ENCODE measurements at places on chromosomes 6 and 20.

DNA sequence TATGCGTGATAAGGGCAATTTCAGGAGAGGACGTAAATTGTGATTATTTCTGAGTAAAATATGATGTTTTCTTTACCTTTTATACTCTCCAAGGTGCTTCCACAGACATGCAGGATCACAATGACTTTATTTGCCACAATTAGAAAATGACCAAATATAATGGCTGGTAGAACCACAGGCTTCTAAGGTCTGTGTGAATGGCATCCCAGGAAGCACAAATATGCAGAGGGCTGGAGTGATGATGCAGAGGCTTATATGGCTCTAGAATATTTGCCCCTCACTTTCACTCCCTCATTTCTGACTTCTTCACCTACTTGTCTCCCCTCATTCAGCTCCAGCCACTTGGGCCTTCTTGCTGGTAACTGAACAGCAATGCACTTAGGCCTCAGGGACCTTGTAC, 502.1 kb upstream of the MAP3K7 start:
- DNase-seq, result no peak

DNA sequence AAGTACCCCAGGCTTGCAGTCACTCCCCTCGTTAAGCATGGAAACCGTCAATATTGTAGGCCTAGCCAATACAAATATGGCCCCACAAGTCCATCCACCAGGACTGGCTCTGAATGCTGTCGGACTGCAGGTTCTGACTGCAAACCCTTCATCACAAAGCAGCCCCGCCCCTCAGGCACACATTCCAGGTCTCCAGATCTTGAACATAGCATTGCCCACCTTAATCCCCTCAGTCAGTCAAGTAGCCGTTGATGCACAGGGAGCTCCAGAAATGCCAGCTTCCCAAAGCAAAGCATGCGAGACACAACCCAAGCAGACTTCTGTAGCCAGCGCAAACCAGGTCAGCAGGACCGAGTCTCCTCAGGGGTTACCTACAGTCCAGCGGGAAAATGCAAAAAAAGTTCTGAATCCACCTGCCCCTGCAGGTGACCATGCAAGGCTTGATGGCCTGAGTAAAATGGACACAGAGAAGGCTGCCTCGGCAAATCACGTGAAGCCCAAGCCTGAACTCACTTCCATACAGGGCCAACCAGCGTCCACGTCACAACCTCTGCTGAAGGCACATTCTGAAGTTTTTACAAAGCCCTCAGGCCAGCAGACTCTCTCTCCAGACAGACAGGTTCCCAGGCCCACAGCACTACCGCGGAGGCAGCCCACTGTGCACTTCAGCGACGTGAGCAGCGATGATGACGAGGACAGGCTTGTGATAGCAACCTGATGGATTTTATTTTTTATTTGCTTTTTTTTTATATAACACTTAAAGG, 126.2 kb upstream of the EDN1 start:
- DNase-seq, result no peak

- DNase-seq, result no peak
These were observed 28.4 kb upstream of the RSPO3 start for GRCh38 chr6:127090051-127090450.

DNA sequence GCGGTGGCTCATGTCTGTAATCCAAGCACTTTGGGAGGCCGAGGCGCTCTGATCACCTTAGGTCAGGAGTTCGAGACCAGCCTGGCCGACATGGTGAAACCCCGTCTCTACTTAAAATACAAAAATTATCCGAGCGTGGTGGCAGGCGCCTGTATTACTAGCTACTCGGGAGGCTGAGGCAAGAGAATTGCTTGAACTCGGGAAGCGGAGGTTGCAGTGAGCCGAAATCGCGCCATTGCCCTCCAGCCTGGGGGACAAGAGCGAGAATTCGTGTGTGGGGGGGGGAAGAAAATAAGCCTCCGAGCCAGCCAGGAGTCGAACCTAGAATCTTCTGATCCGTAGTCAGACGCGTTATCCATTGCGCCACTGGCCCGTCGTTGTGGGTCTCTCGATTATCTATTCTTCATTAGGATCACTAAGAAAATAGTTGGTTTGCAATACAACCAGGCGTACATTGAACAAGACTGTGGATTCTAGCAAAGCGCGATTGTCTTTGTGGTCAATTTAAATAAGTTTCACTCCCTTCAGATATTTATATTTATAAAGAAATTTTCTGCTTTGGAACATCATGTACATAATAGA, 33.9 kb upstream of the PRSS16 start:
- no peak for DNase-seq

- no peak for DNase-seq
These were observed 32.1 kb downstream of the BEND3 start for GRCh38 chr6:107083047-107083768.

- no peak for DNase-seq
These were observed 670.9 kb downstream of the QKI start for GRCh38 chr6:164085091-164086075.

- DNase-seq, result no peak
These were observed 14.6 kb upstream of the HLA-F start for GRCh38 chr6:29708432-29709179.

DNA sequence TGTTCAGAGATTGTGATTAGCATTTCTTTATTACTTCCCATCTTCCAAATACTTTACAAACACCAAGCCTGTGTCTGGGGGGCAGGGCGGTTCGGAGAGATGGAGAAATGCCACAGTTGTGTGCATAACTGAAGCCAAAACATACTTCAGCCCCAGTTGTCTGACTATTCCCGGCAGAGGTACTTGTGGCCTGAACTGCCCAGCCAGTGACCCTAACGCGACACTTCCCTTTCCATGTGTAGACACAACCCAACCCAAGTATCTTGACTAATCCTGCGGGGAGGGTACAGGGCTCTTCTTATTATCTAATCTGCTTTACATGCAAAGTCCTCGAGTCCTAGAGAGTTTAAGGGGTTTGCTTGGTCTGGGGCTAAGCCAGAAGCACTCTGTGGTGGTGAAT, 46.2 kb downstream of the ISM1 start:
- DNase-seq, result no peak

DNA sequence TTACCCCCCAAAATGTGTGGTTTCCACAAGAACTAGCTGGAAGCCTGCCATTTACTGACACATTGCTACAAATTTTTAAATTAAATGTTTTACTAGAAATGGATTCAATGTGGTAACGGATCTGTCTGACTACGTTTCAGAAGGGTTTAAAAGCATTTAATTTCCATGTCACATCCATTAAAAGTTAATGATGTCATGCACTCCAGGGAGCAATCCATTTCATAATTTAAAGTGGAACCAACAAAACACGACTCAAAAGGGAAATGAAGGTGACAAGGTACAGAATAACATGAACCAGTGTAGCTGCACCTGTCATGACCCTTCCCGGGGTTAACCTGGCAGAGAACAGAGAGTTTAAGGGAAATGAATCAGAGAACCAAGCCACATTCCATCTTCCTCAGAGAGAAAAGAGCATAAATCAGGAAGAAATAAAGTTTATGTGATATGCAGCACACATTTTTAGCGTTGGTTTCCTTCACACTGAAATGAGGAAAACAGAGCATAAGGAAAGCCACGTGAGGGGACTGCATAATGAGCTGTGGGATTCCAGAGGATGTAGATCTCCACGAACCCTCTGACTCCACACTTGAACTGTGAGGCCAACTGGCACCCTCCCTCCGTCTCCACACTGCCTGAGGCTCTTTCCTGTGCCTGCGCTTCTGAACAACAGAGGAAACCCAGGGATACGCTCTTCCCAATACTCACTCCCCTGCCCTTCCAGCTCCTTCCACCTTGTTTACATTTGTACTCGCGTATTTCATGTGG, 170.3 kb upstream of the AHI1 start:
- no peak for DNase-seq

DNA sequence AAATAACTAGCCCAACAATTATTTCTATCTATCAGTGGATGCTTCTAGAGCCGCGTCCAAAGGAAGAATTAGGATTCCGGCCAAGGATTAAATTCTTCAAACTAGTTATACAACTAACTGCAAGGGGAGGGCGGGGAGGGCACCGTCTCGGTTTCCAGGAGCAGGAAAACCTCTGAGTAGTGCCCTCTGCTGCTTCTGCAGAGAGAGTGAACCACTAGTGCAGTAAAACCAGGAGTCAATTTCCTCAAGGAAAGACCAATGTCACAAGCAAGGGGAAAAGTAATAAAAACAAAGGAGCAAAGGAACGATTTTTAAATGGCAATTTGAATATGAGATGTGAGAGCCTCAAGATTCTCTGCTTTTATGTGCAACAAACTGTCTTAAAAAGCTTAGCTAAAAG, 16.5 kb upstream of the UBE2J1 start:
- no peak for DNase-seq

DNA sequence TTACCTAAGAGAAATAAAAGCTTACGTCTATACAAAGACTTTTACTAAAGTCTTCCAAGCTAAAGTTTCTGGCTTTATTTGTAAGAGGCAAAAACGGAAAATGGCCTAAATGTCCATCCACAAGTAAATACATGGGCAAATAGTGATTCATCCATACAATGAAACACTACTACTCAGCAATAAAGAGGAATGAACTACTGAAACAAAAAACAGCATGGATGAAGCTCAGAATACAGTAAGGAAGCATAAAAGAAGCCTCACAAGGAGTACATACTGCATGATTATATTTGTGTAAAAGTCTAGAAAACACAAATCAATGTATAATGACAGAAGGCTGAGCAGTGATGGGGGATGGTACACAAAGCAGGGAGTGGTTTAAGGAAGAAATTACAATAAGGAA, 84.7 kb downstream of the F13A1 start:
- no peak for DNase-seq

DNA sequence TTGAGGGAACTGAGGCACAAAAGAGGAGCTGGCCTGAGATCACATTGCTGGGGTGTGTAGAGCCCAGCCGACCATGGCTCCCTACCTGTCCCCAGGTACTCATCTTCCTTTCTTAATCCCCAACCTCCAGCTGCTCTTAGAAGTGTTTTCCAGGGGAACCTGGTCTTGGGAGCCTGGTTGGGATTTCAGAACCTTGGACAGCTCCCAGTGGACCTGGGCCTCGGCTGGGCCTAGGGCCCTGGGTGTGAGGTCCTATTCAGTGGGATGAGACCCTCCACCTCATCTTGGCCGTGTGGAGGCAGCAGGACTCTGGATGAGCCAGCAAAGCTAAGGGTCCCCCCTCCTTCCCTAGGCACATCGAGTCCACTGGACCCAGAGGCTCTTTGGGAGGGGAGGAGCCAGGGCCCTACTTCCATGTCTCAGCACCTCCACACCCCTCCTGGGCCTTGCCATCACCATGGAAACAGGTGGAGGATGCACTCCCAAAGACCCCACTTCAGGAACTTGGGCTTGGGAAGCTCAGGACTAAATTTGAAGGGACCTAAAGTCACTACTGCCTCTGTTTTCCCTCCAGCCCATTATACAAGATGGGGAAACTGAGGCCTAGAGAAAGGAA, 38.5 kb downstream of the DLGAP4 start:
- DNase-seq, result no peak

DNA sequence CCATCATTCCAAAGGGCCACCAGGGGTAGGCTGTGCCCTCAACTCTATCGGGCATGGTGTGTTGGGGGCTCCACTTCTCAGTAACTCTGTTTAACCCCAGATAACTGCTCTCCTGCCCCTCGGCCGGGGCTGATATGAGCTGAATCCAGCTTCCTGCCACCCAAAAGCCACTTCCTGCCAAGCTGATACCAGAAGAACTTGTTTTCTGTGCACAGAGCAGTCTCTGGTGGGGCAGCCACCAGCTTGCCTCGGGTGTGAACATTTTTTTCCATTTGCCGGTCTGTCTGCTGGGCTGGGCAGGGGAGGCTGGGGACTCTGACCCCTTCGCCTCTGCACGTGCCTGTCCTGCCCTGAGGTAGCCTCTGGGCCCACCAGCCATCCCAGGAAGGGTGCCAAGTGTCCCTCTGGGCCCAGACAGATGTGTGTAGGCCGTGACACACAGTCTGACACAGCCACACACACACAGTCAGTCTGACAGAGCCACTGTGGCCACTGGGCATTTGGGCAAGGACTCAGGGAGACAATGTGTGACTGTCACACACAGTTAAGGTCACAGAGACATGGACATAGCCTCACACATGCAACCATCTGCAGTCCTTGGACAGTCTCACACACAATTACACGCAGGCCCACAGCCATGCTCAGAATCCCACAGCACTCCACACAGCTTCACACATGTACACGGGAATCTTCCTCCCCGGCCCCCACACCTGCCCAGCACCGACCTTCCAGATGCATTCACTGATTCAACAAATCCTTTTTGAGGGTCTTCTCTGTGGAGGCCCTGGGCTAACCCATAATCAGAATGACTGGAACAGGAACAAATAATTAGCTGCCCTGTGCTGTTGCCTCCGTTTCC, 45.1 kb downstream of the NOL4L start:
- peak; percentile 63 for DNase-seq

- peak; percentile 93 for DNase-seq
These were observed 54.5 kb downstream of the TRMT11 start for GRCh38 chr6:126040826-126041225.

- DNase-seq, result peak; percentile 87
These were observed 28.9 kb upstream of the ZNF217 start for GRCh38 chr20:53622247-53623133.

DNA sequence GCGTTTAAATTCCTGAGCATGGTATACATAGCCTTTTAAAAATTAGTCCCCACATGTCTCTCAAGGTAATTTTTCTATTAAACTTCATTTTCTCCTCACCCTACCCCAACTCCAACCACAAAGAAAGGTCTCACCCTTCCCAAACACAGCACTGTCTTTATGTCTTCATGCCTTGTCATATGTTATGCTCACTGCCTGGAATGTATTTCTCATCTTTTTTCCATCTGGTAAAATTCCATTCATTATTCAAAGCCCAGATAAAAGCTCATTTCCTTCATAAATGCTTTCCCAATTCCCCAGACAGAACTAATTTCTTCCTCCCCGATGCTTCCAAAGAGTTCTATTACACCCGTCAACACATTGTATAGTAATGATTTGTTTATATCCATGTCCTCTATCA, 302.0 kb downstream of the ALDH8A1 start:
- no peak for DNase-seq

DNA sequence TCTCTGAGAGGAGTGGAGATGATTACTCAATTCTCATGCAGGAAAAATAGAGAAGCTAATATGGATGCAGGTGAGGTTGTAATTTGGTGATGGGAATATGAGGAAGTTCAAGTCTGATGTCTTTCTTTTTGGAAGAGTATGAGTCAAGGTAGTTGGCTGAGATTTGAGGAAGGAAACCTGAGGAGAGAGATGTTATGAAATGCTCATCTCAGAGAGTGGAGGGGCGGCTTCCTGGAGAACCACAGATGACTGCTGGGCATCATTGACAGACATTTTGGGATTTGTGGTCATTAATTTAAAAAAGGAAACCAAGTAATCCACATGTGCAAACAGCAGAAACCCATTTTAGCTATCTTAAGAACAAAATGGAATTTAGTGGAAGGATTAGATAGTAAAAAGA, 72.5 kb upstream of the UST start:
- no peak for DNase-seq

All from MV-4-11 (cell line).